T-helper 17 cell (primary cell): ENCODE measurements at places on chromosomes 5 and 9. TPM values are rescaled to one million over a fixed set of nuclear protein-coding genes. Genes with fewer than 3 reads are reported as not detected.

DNA sequence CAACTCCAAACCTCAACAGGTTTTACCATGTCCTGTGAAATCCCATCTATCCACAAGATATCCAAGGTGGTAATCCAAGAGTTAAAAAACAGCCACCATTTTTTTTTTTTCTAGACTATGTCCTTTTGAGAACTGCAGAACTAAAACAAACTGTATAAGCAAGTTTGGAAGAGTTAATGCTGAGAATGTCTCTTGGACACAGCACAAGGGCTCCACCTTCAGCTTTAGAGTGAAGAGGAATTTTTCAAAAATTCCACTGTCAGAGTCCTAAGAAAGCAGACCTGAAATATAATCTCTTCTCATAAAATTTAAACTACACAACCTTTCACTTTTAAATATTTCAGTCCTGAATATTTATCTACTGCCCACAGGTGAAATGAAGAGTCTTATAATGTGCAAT, 167.8 kb upstream of the CCNG1 start:
- DNase-seq = no peak

- no peak for DNase-seq
Measured at GRCh38 chr9:130912932-130913598, 16.5 kb upstream of the QRFP start.

- DNase-seq = no peak
Measured at GRCh38 chr5:101174981-101175380, 271.9 kb upstream of the ST8SIA4 start.

- DNase-seq = no peak
Measured at GRCh38 chr5:59873113-59873512, 20.4 kb downstream of the PDE4D start.

- DNase-seq = no peak
Measured at GRCh38 chr5:119070578-119070827, 384 bp upstream of the DMXL1 start.

GRCh38 chr5:139273322-139273571, 20.3 kb upstream of the MATR3 start:
- DNase-seq = no peak

- no peak for DNase-seq
Measured at GRCh38 chr5:111383288-111383970, 128.9 kb downstream of the STARD4 start.

- no peak for DNase-seq
Measured at GRCh38 chr9:135671591-135672041, 8.5 kb downstream of the LCN9 start.

Gene EPB41L4A
- total RNA-seq = 1.4 TPM

DNA sequence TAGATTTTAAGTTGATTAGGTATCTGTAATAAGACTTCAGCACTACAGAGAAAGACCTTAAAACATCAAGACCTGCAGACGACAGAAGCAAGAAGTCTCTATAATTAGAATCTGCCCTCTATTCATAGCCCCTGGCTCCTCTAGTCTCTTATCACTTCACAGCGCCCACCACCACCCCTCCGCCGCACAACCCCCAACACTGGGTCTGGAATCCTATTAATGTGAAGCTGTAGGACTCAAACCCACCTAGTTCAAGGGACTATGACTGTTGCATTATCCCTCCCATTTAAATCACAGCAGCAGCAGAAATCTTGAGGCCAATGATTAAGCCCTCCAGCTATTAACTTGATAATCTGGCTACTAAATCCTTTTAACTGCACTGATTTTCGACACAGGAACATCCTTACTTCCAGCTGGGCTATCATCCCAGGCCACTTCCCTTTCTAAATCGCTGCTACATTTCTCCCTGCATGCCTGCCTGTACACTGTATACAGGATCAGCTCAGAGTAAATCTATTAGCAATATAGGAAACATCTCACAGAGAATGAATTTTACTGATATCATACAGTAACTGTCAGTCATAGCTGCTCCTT, 159.5 kb upstream of the GRAMD2B start:
- no peak for DNase-seq

DNA sequence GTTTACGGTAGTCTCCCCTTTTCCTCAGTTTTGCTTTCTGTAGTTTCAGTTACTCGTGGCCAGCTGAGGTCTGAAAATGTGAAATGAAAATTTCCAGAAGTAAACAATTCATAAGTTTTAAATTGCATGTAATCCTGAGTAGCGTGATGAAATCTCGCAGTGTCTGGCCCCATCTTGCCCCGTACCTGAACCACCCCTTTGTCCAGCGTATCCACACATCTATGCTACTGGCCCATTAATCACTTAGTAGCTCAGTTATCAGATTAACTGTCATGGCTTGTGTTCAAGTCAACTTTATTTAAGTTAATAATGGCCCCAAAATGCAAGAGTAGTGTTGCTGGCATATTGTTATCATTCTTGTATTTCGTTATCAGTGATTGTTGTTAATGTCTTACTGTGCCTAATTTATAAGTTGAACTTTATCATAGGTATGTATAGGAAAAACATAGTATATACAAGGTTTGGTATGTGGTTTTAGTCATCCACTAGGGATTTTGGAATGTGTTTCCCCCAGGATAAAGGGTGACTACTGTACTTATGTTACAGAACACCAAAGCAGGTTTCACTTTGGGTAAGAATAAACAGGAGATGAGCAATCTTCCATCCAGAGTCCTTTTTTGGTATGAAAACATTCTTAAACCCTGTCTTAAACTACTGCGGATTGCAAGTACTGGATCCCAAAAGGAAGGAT, 118.4 kb upstream of the KCNN2 start:
- DNase-seq = no peak

DNA sequence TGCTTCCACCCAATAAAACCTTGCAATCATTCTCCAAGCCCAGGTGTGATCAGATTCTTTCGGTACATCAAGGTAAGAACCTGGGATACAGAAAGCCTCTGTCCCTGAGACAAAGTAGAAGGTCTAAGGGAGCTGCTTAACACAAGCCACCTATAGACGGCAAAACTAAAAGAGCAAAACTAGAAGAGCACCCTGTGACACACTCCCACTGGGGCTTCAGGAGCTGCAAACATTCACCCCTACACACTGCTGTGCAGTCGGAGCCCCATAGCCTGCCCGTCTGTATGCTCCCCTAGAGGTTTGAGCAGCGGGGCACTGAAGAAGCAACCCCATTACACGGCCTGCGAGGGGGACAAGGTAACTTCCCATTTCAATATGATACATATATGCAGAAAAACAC, 179.6 kb upstream of the CDH9 start:
- no peak for DNase-seq

DNA sequence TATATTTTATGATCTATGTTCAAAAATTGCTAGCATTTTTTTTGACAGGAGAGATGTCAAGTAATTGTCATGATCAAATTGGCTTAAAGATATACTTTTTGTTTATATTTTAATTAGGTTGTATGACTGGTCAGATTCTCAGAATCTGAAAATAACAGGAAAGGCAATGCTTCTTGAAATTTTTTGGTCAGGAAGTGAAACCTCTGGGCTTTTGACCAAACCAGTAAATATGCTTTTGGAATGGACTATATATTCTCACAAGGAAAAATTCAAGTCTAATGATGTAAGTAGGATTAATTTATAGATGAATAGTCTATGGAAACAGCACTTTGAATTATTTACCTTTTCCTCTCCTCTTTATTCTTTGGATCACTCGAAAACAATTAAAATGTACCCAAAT, 52.3 kb downstream of the SLF1 start:
- no peak for DNase-seq

DNA sequence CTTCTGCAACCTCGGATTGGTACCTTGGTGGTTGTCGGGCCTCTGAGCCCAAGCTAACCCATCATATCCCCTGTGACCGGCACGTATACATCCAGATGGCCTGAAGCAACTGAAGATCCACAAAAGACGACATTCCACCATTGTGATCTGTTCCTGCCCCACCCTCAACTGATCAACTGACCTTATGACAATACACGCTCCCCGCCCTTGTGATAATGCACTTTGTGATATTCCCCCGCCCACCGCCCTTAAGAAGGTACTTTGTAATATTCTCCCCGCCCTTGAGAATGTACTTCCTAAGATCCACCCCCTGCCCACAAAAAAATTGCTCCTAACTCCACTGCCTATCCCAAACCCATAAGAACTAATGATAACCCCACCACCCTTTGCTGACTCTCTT, 16.5 kb upstream of the TOR1B start:
- no peak for DNase-seq
